Ascending aorta (tissue), 2 donors: ENCODE measurements at places on chromosomes 7 and 10. TPM values are rescaled to one million over a fixed set of nuclear protein-coding genes. Genes with fewer than 3 reads are reported as not detected.

DNA sequence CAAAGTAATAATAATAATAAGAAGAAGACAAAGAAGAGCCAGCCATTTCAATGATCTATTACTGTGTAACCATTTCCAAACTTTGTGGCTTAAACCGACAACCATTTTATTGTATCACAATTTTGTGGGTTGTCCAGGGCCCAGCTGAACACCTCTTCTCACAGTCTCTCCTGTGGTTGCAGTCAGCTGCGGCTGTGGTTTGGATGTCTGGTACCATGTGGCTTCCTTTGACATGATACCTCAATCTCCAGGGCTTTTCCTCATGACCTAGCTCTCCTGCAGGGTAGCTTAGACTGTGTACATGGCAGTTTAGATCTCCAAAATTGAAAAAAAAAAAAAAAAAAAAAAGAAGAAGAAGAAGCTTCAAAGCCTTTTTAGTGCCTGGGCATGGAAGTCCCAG is 72.6 kb upstream of the NFKB2 start:
- H3K27ac ChIP-seq: no peak overlapping the region
- no peak overlapping the region for H3K4me3 ChIP-seq
- peaks cover 7% of the 10 kb centered on the region for H3K36me3 ChIP-seq
- H3K27me3 ChIP-seq: no peaks in the 10 kb centered on the region

GRCh38 chr10:7889947-7890542 is 71.7 kb downstream of the TAF3 start:
- H3K36me3 ChIP-seq: no peaks in the 10 kb centered on the region
- H3K27ac ChIP-seq: no peak overlapping the region
- no peak for DNase-seq
- no peaks in the 10 kb centered on the region for H3K27me3 ChIP-seq
- no peaks in the 10 kb centered on the region for H3K4me1 ChIP-seq

The LLCFC1 gene
- total RNA-seq: not detected

DNA sequence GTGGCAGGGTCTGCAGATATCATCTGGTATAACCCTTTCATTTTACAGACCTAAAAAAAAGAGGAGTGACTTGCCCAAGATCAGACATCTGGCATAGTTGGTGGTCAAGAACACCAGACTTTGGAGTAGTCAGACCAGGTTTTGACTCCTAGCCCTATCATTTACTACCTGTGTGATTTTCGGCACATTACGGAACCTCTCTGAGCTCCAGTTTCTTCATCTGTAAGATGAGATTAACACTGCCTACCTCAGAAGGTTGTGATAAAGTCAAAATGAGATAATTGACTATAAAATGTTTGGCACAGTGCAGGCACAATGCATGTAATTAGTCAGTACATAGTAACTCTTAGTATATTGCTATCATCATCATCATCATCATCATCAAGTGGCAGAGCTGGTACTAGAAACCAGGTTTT is 1.2 kb downstream of the STRIP2 start:
- no peaks in the 10 kb centered on the region for H3K36me3 ChIP-seq
- H3K27me3 ChIP-seq: no peaks in the 10 kb centered on the region
- H3K4me3 ChIP-seq: peak overlapping the region; percentile 80
- no peak overlapping the region for H3K27ac ChIP-seq

- no peak overlapping the region for H3K4me3 ChIP-seq
- no peak for DNase-seq
- H3K4me1 ChIP-seq: no peaks in the 10 kb centered on the region
- no peak overlapping the region for H3K27ac ChIP-seq
- no peaks in the 10 kb centered on the region for H3K27me3 ChIP-seq
- H3K36me3 ChIP-seq: no peaks in the 10 kb centered on the region
These were observed 1.1 kb upstream of the GIMAP1 start for GRCh38 chr7:150715293-150715692.

DNA sequence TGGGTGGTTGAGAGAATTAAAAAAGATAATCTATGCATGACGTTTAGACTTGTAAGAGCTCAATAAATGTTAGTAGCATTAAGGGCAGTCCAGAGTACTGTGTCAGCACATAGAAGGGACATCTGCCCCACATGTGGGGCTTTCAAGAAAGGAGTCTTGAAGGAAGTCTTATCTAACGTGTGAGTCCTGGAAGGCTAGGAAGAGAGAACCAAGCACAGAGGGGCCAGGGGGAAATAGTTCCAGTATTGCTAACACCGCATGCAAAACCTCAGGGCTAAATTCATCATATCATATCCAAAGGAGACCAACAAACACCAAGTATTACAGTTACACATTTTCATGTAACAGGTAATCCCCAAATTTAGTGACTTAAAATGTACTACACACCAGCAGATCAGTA is 122.7 kb downstream of the AOAH start:
- H3K4me3 ChIP-seq: no peak overlapping the region
- no peaks in the 10 kb centered on the region for H3K27me3 ChIP-seq
- H3K36me3 ChIP-seq: no peaks in the 10 kb centered on the region
- DNase-seq: no peak

The SLC29A4 gene
- 3.2 TPM for total RNA-seq

DNA sequence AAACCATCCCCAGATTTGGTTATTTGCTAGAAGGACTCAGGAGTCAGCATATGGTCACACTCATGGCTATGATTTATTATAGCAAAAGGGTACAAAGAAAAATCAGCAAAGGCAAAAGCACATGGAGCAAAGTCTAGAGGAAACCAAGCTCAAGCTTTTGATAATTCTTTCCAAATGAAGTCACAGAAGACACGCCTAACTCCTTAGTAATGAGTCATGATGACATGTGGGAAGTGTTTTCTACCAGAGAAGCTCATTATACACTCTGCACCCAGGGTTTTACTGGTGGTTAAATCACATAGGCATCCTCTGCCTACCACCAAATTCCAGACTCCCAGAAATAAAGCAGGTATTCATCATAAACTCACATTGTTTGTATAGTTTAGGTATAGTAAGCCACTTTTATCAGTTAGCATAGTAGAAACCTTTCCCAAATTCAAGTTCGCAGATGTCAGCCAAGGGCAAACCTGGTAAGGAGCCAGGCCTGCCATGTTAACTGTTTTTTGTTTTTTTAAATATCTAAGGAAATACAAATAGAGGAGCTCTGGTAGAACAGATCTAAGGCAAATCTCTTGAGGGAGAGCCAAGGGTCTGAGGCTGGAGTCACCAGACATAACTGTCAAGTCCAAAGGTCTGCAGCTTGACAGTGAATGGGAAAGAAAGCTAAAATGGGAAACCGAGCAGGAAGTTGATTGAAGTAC is 15.4 kb upstream of the HIBADH start:
- no peak overlapping the region for H3K4me3 ChIP-seq
- H3K27me3 ChIP-seq: no peaks in the 10 kb centered on the region
- no peaks in the 10 kb centered on the region for H3K4me1 ChIP-seq
- peak overlapping the region; percentile 73 for H3K27ac ChIP-seq
- no peak for DNase-seq
